Activated CD8-positive, alpha-beta T cell treated with anti-CD3 and anti-CD28 coated beads, Interleukin-2, amount 10 ng/mL, durations not matched to agents 7 days and 5 days (primary cell): ENCODE measurements at places on chromosomes 11 and 22. TPM values are rescaled to one million over a fixed set of nuclear protein-coding genes. Genes with fewer than 3 reads are reported as not detected.

DNA sequence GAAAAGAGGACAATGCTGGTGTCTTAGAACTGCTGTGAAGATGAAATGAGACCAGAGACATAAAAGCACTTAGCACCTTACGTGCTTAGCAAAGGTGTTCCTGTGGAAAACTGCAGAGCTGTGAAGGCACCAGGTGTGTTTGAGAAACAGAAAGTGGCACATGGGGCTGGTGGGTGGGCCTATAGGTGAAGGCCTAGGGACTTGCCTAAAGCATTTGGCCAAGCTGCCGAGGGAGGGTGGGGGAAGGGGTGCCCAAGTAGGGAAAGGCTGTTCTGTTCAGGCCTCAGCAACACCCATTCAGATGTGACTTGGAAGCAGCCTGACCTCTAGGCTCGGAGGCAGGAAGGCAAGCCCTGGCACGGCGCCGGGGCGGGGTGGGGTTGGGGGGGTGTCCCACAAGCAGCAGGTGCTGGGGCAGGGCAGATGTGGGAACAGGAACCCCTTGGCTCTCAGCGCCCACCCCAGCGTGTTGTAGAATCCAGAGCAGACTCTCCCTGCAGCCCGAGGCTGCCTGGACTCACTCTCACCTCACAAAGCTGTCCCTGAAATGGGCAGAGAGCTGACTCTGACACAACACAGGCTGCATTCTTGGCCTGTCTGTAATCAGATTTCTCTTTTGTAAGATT lies 366.7 kb upstream of the NARS2 start:
- H3K4me1 ChIP-seq = no peaks in the 10 kb centered on the region
- H3K27me3 ChIP-seq = peaks cover 12% of the 10 kb centered on the region
- H3K36me3 ChIP-seq = no peaks in the 10 kb centered on the region
- no peak overlapping the region for H3K4me3 ChIP-seq

DNA sequence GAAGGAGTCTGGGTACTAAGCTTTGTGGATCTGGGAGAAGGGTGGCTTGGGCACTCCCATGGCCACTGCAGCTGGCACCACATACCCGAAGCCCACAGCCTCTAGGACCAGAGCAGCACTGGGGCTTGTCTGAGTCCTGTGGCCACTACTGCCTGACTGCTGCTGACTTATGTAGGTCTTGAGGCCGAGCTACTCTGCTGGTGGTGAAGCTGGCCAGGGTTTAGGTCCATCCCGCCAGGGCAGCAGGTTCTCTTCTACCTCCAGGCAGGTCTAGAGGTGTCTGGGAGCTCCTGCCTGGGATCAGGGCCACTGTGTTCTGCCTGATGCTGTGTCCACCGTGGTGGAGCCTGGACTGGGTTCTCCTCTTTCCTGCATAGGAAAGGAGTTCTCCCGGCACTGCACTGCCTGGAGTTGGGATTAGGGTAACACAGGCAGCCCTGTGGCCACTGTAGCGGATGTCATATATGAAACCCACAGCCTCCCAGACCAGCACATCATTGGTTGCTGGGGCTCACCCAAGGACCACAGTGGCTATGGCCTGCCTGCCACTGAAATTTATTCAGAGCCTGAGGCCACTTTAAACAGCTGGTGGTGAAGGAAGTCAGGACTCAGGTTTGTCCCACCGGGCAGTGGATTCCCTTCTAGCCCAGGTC lies 109.8 kb upstream of the SERPIND1 start:
- no peaks in the 10 kb centered on the region for H3K36me3 ChIP-seq
- H3K27ac ChIP-seq = no peak overlapping the region

The OR51B5 gene
- not detected for total RNA-seq

The CHADL gene
- 1.0 TPM for total RNA-seq

The EHF gene
- not detected for total RNA-seq

The SLC35E4 gene
- total RNA-seq = 1.9 TPM
